ENCODE measurements at places on chromosomes 3 and 15.

DNA sequence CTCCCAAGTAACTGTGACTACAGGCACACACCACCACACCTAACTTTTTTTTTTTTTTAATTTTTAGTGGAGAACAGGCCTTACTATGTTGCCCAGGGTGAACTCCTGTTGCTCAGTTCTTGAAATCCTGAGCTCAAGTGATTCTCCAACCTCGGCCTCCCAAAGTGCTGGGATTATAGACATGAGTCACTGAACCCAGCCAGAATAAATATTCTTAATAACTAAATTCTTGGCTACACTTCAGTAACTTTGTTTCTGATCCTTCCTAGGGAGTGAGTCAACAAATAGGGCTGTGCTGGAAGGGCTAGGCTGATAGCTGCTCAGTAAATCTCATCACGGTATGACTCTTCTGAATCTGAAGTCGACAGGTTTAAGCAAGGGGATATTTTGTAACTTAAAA, 56.6 kb downstream of the P3H2 start:
- no peak for DNase-seq

DNA sequence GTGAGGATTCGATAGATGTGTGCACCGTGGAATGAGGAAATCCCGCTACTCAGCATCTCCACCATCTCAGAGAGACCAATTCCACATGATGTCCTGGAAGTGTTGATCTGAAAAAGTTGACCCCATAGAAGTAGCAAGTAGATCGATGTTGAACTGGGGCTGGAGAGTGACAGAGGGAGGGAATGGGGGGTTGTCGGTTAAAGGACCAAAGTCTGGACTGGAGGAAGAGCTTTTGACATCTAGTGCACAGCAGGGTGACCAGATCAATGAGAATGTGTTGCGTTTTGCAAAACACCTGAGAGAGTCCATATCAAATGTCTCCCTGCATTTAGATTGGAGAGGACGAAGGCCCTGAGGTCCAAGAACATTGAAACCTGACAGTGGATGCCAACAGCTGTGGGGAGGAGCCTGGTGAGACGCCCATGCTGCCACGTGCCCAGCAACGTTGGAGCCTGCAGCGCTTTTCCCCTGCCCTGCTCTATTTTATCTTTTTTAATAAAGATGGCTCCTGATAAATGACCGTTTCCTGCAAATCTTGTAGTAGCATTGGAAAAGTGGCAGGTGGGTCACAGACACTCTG, 30.1 kb upstream of the RPL32 start:
- DNase-seq = no peak

DNA sequence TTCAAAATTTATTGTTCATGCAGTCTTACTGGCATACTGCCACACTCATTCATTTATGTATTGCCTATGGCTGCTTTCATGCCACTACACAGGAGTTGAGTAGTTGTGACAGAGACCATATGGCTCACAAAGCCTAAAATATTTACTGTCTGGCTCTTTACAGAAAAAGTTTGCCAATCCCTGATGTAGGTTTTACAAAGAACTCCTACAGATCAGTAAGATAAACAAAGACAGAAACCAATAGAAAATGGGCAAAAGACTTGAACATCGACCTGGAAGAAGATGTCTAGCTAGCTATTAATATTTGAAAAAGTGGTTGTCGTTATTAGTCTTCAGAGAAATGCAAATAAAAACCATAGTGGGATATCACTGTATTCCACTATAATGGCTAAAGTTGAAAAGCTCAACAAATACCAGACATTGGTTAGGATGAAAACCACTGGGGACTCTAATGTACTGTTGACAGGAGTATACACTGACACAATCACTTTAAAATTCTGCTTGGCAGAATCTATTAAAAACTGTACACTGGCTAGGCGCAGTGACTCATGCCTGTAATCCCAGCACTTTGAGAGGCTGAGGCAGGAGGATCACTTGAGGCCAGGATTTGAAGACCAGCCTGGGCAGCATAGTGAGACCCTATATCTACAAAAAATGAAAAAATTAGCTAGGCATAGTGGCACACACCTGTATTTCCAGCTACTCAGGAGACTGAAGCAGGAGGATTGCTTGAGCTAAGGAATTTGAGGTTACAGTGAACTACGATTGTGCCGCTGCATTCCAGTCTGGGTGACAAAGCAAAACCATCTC, 87.7 kb downstream of the NEO1 start:
- DNase-seq = no peak

GRCh38 chr15:74240002-74240568, 4.0 kb downstream of the CCDC33 start:
- DNase-seq = no peak

- no peak for DNase-seq
Measured at GRCh38 chr3:12983319-12983718, 89.9 kb downstream of the IQSEC1 start.

DNA sequence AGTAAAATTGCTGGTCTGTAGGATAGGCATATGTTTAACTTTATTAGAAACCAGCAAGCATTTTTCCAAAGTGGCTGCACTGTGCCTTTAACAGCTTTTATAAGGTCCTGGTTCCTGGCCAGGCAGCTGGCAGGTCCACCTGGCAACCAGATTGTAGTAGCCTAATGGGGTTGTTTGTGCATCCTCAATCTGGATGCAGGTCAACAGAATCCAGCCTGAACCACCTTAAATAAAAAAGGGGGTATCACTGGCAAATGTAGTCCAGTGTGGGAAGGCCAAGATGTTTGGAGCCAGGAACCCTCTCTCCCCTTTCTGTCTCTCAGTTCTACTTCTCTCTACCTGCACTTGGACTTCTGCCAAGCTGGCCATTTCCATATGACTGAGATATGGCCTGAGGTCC, 200.3 kb downstream of the ZNF621 start:
- no peak for DNase-seq

DNA sequence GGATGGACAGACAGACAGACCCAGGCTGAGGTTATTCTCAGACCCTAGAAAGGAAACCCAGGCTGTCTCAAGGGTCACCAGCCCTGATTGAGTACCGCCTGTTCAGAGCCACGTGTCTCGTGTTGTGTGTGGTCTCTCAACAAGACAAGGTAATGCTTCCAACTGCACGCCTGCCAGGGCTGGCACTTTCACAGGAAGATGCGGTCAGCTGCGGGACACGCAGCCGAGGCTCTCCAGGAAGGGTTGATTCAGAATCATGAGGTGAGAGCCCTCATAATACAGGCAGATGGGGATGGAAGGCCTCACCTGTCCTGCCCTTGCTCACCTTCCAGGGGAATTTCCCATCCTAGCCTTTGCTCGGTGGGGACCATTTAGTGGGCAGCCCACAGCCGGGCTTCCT, 81.4 kb downstream of the TOP2B start:
- DNase-seq = no peak

DNA sequence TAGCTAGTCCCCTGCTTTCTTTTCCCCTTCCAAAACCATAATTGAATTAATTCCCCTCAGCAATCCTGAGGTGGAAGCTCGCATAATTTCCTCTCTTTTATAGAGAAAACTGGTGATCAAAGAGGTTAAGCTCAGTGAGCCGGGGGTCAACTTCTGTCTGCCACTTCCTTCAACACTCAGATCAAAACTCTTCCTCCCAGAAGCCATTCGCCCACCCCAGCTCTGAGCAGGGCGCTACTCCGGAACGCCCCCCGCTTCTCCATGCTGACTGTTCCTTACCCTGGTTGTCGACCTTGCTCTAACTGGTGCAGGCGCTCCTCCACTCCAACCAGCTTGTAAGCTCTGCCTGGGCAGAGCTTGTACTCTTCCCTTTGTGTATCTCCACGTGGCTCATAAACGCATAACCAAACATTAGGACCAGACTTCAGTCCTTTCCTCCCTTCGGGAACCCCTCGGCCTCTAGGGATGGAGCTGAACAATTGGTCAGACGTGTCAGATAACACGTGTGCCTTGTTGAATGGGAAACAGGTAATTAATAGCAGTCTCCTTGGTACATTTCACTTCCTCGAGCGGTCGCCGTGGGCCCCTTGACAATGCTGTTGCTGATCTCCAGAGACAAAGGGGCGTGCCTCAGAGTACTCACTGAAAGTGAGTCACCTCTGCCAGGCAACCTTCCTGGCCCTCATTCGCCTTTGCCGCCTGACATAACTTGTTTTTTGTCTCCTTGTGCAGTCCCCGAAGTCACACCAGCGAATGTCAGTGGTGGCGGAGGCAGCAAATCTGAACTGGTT, 71.8 kb downstream of the IL5RA start:
- DNase-seq = no peak
